EH (cell line): ENCODE measurements at places on chromosomes 6 and 20.
A peak's percentile ranks its signal among the peaks of the same experiment; 100 is the strongest.

GRCh38 chr6:3516092-3516491 is 59.2 kb upstream of the SLC22A23 start:
- peak; percentile 42 for DNase-seq

GRCh38 chr6:117326396-117326795 is 61.0 kb downstream of the VGLL2 start:
- DNase-seq, result no peak

DNA sequence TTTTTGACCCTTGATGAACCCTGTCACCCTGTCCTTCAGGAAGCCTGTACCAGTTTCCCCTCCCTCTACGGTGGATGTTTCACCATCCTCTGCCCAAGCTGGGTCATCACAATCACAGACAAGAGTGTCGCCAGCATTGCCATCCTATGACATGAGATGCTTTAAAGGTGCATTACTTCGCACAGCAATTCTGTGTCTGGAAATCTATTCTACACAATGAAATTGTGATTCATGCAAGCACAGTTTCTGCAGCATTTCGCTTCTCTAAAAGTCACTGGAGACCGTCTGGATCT is 2.5 kb upstream of the ULBP2 start:
- no peak for DNase-seq

DNA sequence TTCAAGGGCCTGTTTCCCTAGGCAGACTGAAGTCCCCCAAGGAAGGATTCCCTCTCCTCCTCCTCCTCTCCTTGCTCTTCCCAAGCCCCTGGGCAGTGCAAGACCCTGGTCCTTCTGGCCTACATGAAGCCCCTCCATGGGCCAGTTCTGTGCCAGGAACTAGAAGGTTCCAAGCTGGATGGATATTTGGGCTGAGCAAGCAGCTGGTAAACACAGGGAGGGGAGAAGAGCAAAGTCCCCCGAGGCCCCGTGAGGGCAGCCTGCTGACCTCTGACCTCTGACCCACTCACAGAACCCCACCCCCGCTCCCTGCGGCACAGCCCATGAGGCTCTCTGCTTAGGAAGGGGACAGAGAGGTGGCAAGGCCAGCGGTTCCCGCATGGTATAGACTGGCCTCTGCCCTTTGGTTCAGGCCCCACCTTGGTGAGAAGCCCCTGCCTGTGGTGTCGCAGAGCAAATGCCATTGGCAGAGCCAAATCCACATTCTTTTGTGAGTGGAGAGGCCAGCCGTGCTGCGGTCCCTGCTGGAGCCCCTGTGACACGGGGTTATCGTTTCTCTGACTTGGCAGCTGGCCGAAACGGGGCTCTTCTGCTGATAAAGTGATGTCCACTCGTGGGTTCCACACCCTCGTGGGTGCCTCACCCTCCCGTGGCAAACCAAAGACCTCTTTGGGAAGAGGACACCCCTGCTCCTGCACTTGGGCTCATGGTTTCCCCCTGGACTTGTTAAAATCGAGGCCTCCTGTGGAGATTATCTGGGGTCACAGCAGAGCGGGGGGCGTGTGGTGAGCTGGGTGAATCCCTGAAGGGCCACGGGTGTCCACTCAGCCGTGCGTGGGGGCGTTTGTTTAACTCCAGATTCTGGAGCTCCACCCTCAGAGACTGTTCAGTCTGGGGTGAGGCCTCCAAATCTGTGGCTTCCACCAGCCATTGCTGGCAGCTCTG is 2.1 kb upstream of the CHRNA4 start:
- no peak for DNase-seq

GRCh38 chr20:16619953-16620352 is 46.7 kb upstream of the KIF16B start:
- no peak for DNase-seq

- DNase-seq, result peak; percentile 85
These were observed 304.5 kb downstream of the PRL start for GRCh38 chr6:21992178-21992967.

DNA sequence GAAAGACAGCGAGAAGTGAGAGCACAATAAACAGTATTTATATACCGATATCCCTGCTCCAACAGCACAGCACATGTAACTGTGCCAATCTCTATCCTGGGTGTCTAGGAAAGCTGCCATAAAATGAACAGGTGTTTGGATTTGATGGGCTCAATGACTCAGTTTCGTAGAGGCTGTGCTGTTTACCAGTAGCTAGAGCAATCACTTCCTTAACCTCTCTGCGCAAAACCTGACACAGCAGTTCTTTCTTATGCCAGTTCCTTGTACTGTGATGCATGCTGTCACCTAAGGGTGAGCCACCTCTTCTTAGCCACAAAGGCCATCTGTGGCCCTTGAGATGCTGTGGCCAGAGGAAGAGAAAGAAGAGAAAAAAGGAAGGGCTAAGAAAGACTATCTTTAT is 59.3 kb downstream of the SHPRH start:
- no peak for DNase-seq

DNA sequence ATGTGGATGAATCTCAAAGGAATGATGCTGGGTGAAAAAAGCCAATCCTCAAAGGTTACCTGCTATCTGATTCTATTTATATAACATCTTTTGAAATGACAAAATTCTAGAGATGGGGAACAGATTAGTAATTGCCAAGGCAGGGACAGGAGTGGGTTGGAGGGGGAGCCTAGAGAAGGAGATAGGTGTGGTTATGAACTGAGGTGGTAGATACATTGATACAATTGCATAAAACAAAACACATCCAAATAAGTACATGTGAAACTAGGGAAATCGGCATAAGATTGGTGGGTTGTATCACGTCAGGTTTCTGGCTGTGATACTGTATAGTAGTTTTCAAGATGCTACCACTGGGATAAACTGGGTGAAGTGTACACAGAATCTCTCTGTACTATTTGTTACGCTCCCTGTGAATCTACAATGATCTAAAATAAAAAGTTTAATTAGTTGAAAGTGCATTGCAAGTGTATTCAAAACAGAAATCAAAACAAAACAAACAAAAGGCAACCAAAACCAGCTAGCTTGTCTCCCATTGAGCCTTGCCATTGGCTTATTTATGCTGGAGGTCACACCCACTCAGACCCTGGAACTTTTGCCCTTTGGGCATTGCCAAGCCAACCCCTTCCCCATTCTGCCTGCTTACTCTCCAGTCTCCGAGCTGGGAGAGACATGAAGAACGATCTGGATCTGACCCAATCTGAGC is 27.8 kb downstream of the PPP1R16B start:
- DNase-seq, result no peak

DNA sequence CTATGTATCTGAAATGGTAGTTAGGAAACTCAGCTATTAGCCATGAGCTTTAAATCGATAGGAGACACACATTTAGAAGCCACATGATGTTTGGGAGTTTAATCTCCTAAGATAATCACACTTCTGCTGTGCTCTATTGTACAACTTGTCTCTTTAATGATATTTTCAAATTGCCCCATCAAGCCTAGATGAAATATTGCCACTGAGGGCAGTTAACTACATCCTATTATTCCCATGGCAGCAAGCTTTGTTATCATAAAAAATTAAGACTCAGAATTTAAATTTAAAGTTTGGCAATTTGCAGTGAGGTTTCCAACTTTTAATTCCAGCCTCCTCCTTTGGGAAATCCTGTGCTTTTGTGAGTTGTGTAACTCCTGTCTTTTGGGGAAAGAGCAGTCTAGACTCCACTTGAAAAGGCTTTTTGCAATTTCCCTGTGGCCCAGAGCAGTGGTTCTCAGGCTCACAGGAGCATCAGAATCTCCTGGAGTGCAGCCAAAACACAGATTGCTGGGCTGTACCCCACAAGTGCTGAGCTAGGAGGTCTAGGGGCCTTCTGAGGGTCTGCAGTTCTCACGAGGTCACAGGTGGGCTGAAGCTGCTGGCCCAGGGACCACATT is 792.4 kb downstream of the QKI start:
- DNase-seq, result no peak

DNA sequence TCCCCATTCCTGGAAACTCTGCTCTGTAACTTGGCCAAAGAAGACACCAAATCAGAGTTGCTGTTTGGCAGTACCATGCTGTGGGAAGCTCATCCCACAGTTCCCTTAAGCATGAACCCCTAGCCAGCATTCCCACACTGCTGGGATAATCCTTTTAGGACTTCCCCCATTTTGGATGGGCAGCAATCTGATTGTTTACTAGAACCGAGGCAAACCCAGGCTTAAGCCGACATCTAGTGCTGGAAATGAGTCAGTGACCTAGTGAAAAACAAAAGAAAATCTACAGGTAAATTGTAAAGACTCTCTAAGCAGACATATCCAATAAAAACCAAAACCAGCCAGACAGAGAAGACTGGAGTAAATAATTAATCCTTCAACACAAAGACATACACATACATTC is 5.2 kb downstream of the DNAH8 start:
- DNase-seq, result peak; percentile 8

- DNase-seq, result no peak
These were observed 616.5 kb downstream of the C6orf118 start for GRCh38 chr6:164692772-164693510.

GRCh38 chr6:77034161-77034560 is 429.1 kb downstream of the HTR1B start:
- DNase-seq, result peak; percentile 89

GRCh38 chr20:22338140-22338708 is 246.1 kb downstream of the FOXA2 start:
- DNase-seq, result no peak
